ENCODE measurements at places on chromosomes 6 and 20.

- no peak for DNase-seq
Observed at GRCh38 chr20:20366551-20366875, 1.4 kb upstream of the INSM1 start.

- no peak for DNase-seq
Observed at GRCh38 chr6:99096170-99096569, 148.4 kb upstream of the FBXL4 start.

- no peak for DNase-seq
Observed at GRCh38 chr6:39276379-39276995, 37.7 kb downstream of the KCNK17 start.

DNA sequence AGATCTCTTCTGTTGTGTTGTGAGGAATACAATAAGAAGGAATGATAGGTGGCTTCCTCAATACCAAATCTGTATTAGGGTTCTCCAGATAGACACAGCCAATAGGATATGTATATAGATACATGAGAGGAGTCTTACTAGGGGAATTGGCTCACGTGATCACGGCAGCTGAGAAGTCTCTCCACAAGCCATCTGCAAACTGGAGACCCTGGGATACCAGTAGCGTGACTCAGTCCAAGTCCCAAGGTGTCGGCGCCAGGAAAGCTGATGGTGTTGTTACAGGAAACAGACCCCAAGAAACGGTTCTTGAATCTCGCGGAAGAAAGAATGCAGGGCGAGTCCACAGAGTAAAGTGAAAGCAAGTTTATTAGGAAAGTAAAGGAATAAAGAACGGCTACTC, 61.4 kb downstream of the SYTL3 start:
- no peak for DNase-seq

GRCh38 chr20:35283441-35284266, 918 bp downstream of the EIF6 start:
- DNase-seq: no peak

GRCh38 chr20:34083137-34083536, 28.9 kb downstream of the EIF2S2 start:
- no peak for DNase-seq

DNA sequence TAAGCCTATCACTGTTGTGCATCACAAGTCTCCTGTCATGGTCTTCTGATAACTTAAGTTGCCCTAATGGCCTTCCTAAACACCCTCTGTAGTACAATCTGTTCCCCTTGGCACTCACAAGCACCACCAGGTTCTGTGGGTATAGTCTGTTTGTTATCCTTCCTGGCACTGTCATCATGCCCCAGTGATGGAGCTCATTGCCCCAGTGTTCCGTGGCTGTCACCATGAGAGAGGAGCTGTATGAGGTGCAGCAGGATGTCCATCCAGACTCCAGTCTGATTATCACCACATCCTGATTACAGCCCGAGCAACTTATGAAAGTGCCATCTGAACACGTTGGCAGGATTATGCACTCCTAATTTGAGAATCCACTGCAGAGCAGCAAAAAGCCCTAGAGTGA, 380.1 kb downstream of the FRK start:
- DNase-seq: no peak

GRCh38 chr20:20204256-20204655, 151.9 kb downstream of the CFAP61 start:
- no peak for DNase-seq

- peak; percentile 77 for DNase-seq
Observed at GRCh38 chr6:35736253-35736894, 458 bp upstream of the ARMC12 start.

- DNase-seq: no peak
Observed at GRCh38 chr20:14986026-14986655, 648.7 kb upstream of the FLRT3 start.

- DNase-seq: no peak
Observed at GRCh38 chr6:121550491-121551010, 115.1 kb downstream of the GJA1 start.

DNA sequence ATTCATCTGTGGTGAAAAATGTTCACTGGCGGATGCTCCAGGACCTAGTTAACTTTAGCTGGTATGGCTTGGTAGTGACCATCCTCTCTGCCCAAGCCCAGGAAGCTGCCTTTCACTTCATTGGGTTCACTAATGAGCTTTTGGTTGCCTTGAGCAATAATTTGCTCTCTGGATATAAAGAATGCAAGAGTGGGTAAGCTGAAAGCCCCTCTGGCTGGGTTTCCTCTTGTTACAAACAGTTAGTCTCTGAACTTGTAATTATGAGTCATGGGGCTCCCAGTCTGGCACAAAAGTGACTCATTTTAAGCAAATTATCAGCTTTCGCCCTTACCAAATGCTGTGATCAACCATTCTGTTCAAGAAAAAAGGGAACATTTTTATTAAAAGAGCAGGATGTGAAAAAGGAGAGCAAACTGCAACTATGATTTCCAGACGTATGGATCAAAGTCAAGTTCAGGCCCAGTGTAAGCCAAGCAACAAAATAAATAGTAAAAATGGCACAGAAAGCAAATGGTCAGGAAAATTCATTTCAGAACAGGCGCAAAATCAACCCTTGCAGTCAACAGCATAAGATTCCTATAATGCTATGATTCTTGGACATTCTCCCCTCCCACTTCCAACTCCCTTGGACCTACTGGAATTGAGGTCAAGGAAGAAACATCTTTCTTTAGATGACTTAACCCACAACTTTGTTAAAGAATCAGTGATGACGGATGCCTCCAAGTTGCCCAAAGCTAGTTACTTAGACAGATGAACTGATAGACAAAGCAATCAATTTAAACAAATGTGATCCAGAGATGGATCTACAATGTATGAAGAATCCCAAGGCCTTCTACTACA, 130.0 kb upstream of the KCNK16 start:
- DNase-seq: no peak

GRCh38 chr6:33199687-33200218, 712 bp downstream of the RXRB start:
- DNase-seq: peak; percentile 38

DNA sequence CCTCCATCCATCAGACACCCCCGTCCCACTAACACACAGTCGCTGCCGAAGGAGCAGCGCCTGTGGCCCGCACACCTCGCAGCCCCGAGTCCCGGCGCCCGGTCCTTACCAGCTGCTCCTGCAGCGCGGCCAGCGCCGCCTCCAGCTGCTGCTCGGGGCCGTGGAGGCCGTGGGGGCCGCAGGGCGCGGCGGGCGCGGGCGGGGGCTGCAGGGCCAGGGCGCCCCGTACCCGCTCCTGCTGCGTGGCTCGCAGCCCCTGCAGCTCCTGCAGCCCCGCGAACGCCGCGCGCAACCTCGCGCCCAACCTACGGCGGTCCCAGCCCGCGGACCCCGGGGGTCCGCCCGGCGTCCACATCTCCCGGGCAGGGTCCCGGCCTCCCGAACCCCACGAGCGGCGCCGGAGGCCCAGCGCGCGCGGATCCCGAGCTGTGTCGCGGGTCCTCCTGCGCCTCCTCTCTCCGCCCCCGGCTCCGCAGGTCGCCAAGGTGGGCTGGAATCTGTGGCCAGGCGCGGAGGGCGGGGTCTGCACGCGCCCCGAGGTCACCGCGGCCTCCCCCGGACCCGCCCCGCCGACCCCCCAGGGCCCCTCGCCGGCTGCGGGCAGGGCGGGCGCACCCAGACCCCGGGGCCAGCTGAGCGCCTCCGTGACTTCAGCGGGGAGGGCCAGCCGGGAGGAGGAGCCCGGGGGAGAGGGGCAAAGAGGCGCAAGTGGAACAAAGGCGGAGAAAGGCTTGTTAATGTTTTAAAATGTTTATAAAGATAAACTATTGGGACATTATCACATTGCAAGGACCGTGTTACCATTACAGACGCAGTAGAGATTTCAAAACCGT, at the start of gene DACT2:
DACT2 (minus strand) TSS at position 499 of the 833 bp plus-strand sequence; CDS start at position 355, 144 bp downstream.
- DNase-seq: no peak

GRCh38 chr20:3825526-3825925, 5.2 kb downstream of the AP5S1 start:
- DNase-seq: no peak

GRCh38 chr20:11851646-11852045, 66.0 kb upstream of the BTBD3 start:
- DNase-seq: no peak

- no peak for DNase-seq
Observed at GRCh38 chr6:87070741-87071140, 24.2 kb downstream of the CGA start.

- no peak for DNase-seq
Observed at GRCh38 chr20:31915491-31916280, 36.2 kb downstream of the PDRG1 start.

- no peak for DNase-seq
Observed at GRCh38 chr6:142482974-142483373, 181.2 kb downstream of the ADGRG6 start.

GRCh38 chr20:33926425-33926824, 67.3 kb upstream of the RALY start:
- DNase-seq: no peak

- no peak for DNase-seq
Observed at GRCh38 chr20:49690899-49691620, 22.6 kb downstream of the B4GALT5 start.

DNA sequence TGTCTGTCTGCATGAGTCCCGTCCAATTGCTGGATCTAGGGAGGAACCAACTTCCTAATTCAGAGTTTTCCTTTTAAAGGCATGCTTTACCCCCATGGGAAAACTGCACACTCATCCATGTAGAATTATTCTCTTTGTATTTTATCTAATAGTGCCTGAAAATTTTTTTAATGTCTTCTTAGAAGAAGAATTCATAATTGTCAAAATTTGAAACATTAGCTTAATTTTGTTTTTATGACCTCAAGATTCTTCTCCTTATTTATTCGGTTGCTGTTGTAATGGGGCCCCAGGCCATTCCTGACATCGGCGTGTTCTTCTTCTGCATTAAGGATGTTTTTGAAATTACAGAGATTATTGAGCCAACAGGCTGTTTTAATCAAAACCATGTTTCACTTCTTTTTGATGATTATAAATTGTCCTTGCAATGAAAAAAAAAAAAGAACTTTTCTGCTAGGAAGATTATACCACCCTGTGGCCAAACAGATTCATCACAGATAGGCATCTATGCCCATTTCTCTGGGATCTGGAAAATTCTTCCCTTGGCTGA, 100.3 kb downstream of the ZNF217 start:
- DNase-seq: no peak

DNA sequence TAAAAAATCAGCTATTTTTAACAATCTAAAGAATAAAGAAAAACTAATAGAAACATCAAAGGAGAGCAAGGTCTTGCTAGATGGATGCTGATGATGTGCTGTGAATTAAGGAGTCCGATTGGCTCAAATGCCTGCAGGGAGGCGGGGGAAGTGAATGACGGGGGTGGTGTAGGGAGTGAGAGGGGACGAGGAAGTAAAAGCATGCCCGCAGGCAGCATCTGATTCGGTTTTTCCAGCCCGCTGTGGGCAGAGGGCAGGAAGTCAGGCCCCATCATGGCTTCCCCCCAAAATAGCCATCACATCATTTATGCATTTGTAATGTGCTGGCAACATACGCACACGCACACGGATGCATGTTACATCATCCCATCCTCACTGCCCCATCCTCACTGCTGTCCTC, 10.3 kb downstream of the RSPO4 start:
- DNase-seq: no peak

DNA sequence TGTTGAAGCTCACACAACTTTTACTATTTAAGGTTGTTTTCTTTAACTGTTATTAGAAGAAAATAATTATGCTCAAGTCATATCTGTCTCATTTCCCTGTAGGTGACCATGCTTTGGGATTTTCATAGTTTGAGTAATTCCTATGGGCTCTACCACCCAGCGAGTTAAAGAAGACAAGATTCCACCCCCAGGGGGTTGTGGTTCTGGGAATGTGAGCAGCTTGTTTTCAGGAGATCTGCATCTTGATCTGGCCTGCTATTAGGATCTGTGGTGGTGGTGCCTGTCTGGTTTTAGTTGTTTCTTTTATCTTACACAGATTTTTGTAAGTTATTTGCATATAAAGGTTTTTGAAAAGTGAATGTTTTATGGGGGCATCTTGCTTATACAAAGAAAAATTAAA, 20.2 kb upstream of the REV3L start:
- no peak for DNase-seq

- DNase-seq: no peak
Observed at GRCh38 chr20:1790386-1790785, 104.8 kb upstream of the SIRPA start.

GRCh38 chr20:50918403-50918802, 12.8 kb downstream of the ADNP start:
- DNase-seq: no peak

GRCh38 chr6:118551063-118552053, 3.3 kb downstream of the PLN start:
- DNase-seq: no peak
